ENCODE measurements at places on chromosomes 13 and 19.

GRCh38 chr19:47227352-47228167, 3.4 kb downstream of the BBC3 start:
- peak; percentile 89 for DNase-seq

- DNase-seq = no peak
These were observed 331.7 kb downstream of the LIG4 start for GRCh38 chr13:107883561-107884175.

DNA sequence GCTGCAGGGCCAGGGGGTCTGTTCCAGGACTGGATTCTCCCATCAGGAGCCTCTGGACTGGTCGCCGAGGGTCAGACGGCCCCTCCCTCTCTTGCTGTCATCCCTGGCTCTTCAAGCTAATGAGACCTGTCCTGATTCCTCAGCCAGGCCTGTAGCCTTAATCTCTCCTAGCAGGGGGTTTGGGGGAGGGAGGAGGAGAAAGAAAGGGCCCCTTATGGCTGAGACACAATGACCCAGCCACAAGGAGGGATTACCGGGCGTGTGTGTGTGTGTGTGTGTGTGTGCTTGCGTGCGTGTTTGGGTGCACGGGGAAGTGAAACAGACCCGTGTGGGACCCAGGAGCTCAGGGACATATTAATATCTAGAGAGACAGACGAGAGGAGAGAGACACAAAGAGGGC, 1.9 kb upstream of the CRX start:
- no peak for DNase-seq

DNA sequence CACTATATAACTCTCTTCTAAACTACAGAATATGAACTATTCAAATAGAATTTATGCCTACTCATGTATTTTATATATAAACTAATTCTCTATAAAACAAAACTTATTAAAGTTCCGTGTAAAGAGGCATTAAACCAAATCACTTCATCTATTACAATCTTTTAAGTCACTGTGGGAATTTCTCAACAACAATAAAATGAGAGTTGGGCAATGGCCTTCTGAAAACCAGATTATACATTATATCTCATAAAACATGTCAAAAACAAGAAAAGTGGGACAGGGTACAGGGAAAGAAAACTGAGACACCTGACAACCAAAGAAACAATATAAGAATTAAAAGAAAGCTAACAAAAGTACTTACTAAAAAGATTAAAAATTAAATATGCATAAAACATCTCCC, 145.2 kb downstream of the DIAPH3 start:
- no peak for DNase-seq

DNA sequence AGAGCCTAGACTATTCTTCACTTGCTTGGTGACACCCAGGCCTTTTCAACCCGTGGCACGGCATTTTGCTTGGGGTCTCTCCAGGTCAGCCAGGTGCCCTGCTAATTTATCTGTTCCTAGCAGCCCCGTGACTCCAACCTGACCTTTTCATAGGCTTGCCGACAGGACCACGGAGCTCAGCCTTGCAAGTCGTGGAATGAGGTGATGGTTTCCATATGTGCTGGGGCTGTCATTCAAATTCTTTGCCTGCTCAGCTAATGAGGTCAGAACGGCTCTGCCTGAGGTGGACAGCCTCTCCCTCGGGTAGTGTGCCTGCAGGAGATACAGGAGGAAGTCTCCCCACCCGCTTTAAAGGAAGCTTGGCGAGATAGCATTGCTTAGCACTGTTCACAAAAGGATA, 61.0 kb downstream of the SHISA2 start:
- DNase-seq = no peak

GRCh38 chr13:35789335-35790165, 313.1 kb upstream of the MAB21L1 start:
- peak; percentile 24 for DNase-seq

- no peak for DNase-seq
These were observed 610.6 kb upstream of the PRR20A start for GRCh38 chr13:56530096-56530495.

DNA sequence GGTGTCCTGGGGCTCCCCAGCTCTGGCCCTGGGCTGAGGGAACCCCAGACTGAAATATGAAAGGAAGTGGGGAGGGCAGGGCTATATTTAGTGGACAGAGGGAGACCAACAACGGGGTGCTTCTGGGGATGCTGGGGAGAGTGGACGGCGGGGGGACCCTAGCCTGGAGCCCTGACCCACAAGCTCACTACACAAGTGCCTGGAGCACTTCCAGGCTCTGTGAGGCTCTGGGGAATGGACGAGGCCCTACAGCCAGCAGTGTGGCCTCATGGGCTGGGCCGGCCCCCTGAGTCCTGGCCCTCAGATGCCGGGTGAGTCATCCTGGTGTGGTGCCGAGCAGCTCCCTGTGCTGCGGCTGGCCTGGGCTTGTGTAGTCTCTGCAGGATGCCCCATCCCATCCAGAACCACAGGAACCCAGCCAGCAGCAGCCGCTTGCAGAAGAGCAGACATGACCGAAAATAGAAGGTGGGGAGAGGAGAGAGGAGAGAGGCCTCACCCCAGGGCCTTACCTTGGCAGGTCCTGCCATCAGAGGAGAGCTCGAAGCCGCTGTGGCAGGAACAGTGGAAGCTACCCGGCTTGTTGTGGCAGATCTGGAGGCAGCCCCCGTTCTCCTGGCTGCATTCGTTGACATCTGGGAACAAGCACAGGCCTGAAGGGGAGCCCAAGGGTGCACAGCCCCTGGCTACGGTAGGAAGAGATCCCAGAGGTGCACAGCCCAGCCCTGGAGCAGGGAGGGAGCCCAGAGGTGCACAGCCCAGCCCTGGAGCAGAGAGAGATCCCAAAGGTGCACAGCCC, 26.1 kb downstream of the GAS6 start:
- peak; percentile 81 for DNase-seq

Data from NCI-H460 (cell line).